ENCODE measurements at places on chromosomes 3 and 15.

GRCh38 chr3:157912514-157913451, 193.4 kb downstream of the SHOX2 start:
- DNase-seq, result peak; percentile 57

GRCh38 chr3:178507507-178508442, 28.5 kb upstream of the KCNMB2 start:
- no peak for DNase-seq

- no peak for DNase-seq
Measured at GRCh38 chr15:80374441-80374840, 29.7 kb upstream of the ARNT2 start.

- peak; percentile 10 for DNase-seq
Measured at GRCh38 chr15:44289259-44289790, 806 bp downstream of the GOLM2 start.

DNA sequence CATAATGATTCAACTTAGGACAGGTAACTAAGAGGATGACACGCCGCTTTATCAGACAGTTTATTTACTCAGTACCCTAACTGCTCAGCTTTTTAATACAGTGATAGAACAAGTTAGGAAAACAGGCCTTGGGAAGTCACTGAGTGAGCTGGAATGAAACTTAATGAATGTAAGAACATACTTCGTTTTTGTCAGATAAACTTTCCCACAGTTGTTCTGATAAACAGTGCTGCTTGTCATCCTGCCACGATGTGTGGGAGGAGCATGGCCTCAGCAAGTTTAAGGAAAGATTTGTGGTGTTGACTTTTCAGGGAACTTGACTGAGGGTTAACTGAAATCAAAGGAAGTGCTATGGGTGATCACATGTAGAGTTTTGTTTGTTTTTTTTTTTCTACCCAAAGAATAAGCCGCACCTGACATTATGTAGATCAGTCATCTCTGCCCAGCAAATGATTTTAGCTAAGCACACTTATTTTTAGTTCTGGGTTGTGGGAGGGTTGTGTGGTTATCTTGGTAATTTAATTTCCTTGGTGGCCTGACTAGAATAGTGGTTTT, 5.6 kb upstream of the P2RY14 start:
- peak; percentile 97 for DNase-seq

DNA sequence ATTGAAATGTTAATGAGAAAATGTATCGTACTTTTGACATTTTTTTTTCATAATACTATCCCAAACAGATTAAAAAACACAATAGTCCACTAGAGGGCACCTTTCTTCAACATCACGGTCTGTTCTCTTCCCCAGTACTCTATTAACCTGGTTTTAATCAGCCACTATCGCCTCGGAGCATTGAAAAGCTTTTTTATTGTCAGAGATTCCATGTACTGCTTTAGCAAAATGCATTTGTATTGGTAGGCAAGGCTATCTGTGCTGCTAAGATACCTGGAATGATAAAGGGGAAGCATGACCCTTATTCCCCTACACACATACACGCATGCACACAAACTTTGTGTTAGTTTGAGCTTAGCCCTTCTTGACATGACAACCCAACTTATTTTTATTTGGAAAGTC, 160.1 kb upstream of the IL12A start:
- DNase-seq, result peak; percentile 73

All from iris pigment epithelial cell (primary cell).